ENCODE measurements at places on chromosomes 12 and 14.
A peak's percentile ranks its signal among the peaks of the same experiment; 100 is the strongest.

GRCh38 chr12:26017484-26018211 is 59.2 kb downstream of the RASSF8 start:
- H3K27me3 ChIP-seq: peaks cover 7% of the 10 kb centered on the region
- no peaks in the 10 kb centered on the region for H3K36me3 ChIP-seq
- no peak overlapping the region for H3K4me3 ChIP-seq
- peak; percentile 2 for DNase-seq

- no peak for DNase-seq
- H3K4me1 ChIP-seq: no peaks in the 10 kb centered on the region
- no peaks in the 10 kb centered on the region for H3K27me3 ChIP-seq
- no peak overlapping the region for H3K4me3 ChIP-seq
These were observed 1766.9 kb upstream of the SEL1L start for GRCh38 chr14:83300476-83301064.

- no peak overlapping the region for H3K4me3 ChIP-seq
- H3K4me1 ChIP-seq: peaks cover 21% of the 10 kb centered on the region
- H3K27me3 ChIP-seq: peaks cover 26% of the 10 kb centered on the region
- no peak overlapping the region for H3K27ac ChIP-seq
These were observed 52.1 kb upstream of the PPFIA2 start for GRCh38 chr12:81811061-81811777.

DNA sequence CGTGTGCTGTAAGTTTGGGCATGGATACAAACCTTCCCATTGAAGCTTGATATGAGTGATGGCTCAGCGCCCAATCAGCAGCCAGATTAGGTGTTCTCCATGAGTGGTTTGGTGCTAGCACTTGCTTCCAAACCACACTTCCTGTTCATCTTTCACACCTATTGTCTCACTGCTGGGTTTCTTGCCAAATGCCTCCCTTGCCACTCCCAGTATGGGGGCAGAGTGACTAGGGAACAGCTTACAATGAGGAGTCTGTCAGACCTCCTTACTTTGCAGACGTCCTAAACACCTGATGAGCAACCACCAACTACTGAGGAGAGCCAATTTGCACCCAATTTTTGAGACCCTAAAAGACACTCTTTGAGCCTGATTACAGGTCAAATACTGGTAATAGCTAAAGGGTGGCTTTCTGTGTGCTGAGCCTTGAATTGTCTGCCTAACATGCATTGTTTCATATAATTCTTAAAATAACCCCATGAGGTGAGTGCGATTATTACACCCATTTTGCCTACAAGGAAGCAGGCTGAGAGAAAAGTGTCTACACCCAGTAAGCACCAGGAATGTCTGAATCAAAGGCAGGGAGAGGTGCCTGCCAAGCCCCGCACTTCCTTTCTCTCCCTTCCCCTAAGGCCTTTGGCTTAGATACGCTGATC is 48.4 kb upstream of the FOS start:
- H3K4me1 ChIP-seq: peaks cover 45% of the 10 kb centered on the region
- DNase-seq: peak; percentile 58
- no peak overlapping the region for H3K27ac ChIP-seq
- no peaks in the 10 kb centered on the region for H3K27me3 ChIP-seq
- no peak overlapping the region for H3K4me3 ChIP-seq
- no peaks in the 10 kb centered on the region for H3K36me3 ChIP-seq

DNA sequence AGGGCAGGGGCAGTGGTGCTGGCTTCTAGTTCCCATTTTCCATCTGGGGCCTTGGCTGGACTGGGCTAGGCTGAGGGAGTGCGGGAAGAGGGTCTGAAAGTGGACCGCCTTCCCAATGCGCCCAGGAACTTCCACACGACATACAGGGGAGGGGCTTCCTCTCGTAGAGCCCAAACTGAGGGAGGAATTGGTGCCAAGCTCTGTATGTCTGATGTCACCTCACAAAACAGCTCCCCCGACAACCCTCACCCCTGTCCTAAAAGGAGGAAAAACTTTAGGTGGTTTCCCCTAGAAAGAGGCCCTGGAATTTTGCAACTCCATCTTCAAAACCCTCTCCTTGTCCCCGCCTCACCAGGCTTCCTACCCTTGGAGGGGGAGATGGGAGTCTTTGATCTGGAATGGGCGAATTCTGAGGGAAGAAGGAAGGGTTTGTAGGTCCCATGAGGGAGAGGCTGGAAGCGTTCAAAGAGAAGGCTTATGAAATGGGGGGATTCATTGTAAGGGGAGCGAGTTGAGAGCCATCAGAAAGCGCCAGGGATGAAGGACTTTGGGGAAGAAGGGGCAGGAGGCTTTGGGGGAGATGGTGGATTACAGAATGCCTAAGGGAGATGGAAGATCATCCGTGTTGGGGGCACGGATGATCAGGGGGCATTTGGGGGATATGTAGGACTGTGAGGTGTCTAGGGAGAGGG is 844 bp downstream of the GLTP start:
- no peaks in the 10 kb centered on the region for H3K27me3 ChIP-seq
- peaks cover 25% of the 10 kb centered on the region for H3K4me1 ChIP-seq
- H3K4me3 ChIP-seq: peak overlapping the region; percentile 99
- no peak for DNase-seq
- H3K27ac ChIP-seq: peak overlapping the region; percentile 87

DNA sequence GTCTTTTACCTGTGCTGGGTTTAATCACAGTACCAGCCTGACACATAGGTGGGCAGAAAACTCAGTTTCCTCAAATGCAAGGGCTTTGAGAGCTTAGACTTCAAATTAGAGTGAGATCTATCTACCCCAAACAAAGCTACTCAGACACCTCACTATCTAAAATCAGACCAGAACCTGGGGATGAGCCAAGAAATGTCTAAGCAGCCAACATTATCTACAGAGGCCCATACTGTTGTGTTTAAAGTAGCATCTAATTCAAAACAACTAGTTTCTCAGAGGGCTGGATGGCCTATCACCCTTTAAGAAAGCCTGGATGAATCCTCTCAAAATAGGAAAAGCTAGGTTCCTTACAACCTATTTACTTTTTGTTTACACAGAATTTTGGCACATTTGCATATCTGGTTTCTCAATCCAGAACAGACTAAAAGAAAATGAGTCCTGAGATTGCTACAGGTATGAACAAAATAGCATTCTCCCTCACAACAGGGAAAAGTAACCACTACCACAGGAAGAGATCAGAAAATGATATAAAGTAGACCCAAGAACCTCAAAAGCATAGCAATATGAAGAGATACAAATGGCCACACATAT is 142.4 kb downstream of the ZFP36L1 start:
- no peak overlapping the region for H3K4me3 ChIP-seq
- H3K27ac ChIP-seq: no peak overlapping the region
- H3K36me3 ChIP-seq: no peaks in the 10 kb centered on the region
- no peak for DNase-seq
- H3K4me1 ChIP-seq: peaks cover 14% of the 10 kb centered on the region

- H3K27me3 ChIP-seq: peaks cover 99% of the 10 kb centered on the region
- no peaks in the 10 kb centered on the region for H3K36me3 ChIP-seq
- peaks cover 8% of the 10 kb centered on the region for H3K4me1 ChIP-seq
These were observed 15.1 kb downstream of the TBX3 start for GRCh38 chr12:114668886-114669288.

DNA sequence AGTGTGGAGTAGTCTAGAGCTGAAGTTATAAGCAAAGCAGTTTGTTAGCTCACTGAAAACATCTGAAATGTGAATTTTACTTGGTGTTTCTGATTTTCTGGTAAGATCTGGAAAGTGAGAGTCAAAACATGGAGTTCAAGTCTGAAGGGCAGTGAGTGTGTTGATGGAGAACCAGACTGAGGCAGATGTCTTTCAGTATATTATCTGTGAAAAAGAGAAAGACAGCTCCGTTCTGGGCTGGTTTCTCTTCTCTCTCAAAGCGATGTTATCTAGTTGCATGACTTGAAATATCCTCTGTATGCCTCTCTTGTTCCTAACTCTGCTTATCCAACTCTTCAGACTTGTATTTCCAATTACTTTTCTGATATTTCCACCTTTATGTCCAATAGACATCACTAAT is 381.9 kb upstream of the RGS6 start:
- no peak overlapping the region for H3K27ac ChIP-seq
- H3K4me1 ChIP-seq: peaks cover 37% of the 10 kb centered on the region
- H3K36me3 ChIP-seq: peaks cover 3% of the 10 kb centered on the region

All from activated naive CD8-positive, alpha-beta T cell treated with anti-CD3 and anti-CD28 coated beads for 36 hours (primary cell).